ENCODE measurements at places on chromosomes 11 and 22.
A peak's percentile ranks its signal among the peaks of the same experiment; 100 is the strongest.

GRCh38 chr11:128261011-128261421 lies 326.3 kb downstream of the ETS1 start:
- DNase-seq = no peak

- DNase-seq = peak; percentile 2
These were observed 84.3 kb downstream of the MSANTD4 start for GRCh38 chr11:105937738-105938137.

DNA sequence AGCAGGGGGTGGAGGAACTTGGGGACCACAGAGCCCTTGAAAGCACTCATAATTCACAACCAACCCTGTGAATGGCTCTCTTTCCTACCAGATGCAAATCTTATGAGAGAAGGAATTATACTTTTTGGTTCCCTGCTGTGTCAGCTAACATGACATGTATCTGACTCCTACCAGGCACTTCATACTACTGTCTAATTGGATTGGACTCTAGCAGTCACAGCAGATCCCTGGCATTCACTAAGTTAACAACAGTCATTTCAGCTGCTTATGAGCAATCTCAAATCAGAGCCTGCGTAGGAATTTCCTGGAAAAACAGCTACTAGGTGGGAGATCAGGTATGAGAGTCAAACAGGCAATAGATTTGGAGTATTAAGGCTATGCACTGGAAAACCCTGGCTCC lies 11.1 kb upstream of the ENDOD1 start:
- peak; percentile 36 for DNase-seq

DNA sequence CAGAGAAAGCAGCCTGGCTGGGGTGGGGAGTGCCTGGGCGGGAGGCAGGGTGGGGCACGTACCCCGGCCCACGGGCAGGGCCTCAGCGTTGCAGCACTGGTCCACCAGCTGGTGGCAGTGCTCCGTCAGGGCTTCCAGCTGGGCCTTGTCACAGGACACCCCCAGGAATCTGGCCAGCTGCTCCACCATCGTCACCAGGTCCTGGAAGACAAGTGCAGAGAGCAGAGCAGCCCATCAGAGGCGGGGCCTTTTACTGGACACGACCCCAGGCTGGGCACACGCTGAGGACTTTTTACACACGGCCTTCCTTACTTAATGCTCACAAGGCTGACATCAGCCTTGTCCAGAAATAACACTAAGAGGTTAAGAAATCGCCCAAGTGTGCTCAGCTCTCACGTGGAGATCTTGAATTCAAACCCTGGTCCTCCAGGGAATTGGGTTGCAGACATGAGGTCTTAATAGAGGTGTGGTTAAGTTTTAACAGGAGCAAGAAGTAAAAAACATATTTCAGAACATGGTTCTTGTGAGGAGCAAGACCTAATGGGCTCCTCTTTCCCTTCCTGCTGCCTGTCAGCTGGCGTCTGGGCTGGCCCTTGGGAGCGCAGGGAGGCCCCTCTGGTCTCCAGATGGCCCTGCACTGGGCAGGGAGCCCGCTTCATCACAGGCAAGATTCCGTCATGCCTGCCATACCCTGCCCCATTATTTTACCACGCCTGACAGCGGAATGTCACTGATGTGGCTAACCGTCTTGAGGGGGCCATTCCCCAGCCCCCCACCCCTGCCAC lies 17.1 kb upstream of the EFCAB6 start:
- DNase-seq = peak; percentile 63
